Putamen (tissue), 1 donor: ENCODE measurements at places on chromosomes 7 and 10.

DNA sequence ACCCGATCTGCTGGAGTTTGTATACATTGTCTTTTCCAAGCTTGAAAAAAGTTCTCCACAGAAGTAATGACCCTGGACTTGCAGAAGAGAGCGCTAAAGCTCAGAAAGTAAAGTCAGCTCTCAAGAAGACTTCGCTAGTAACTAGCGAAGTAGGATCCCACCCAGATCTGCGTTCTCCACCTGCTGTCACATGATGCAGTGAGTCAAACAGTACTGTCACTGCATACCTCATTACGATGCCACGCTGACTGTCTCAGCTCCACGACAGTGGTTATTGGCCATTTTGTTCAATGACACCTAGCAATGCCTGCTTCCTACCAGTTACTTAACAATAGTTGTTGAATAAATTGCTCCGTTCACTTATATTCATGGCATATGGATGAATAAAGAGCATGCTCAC, 29.7 kb upstream of the SEC61G start:
- peak; percentile 66 for DNase-seq

GRCh38 chr10:103652599-103653281, 159.2 kb downstream of the NEURL1 start:
- no peak for DNase-seq

GRCh38 chr10:131815266-131816156, 85.3 kb upstream of the PPP2R2D start:
- DNase-seq: no peak

- no peak for DNase-seq
These were observed 16.9 kb downstream of the KCNMA1 start for GRCh38 chr10:77620731-77621130.

DNA sequence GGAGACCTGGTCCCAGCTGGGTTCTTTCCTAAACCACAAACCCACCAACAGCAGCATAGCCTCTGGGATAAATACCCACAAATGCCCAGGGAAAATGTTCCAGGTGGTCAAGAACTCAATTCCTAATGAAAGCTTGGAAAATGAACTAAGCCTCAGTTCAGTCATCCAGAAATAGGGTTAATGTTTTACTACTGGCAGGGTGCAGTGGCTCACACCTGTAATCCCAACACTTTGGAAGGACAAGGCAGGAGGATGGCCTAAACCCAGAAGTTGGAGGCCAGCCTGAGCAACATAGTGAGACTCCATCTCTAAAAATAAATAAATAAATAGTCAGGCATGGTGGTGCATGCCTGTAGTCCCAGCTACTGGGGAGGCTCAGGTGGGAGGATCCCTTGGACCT, 82.2 kb downstream of the SVOPL start:
- no peak for DNase-seq

- peak; percentile 22 for DNase-seq
These were observed 83.3 kb upstream of the DNAJC1 start for GRCh38 chr10:22086730-22087401.

GRCh38 chr7:23434147-23434917, 36.0 kb downstream of the IGF2BP3 start:
- DNase-seq: no peak

DNA sequence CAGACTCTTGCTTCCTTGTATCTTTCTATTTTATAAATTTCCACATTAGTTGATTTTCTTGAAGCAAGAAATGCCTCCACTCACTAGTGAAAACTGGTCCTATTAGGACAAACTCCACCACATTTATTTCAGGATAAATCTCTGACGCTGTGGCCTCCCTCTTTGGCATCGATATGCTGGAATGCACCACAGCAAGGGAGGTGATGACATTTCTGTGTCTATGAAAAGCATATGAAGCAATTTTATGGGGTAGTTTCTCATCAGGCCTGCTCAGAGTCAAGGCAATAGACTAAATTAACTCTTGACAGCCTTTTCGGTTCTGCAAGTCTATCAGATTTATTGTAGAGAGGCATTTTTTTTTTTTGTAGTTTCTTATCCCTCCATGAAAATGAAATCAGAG, 304.4 kb downstream of the ZEB1 start:
- no peak for DNase-seq

- peak; percentile 42 for DNase-seq
These were observed 223.7 kb upstream of the HABP2 start for GRCh38 chr10:113329121-113329596.

DNA sequence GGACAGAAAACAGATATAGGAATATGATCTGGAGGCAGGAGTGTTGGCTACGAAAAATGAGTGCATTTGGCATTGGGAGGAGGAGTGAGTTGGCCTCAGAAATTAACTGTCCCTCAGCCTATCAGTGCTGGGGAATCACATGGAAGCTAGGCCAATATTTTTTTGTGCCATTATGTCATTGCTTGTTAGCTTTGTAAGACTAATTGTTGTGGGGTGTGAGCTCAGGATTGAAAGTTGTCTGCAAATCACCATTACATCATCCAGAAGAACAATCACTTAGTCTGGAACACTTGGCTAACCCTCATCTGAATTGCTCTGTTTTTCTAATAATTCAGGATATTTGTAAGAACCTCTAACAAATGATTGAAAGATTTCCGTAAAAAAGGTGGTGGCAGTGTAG, 45.2 kb upstream of the SEMA3D start:
- DNase-seq: peak; percentile 62

GRCh38 chr7:34277016-34277802, 371.9 kb downstream of the BMPER start:
- DNase-seq: no peak

DNA sequence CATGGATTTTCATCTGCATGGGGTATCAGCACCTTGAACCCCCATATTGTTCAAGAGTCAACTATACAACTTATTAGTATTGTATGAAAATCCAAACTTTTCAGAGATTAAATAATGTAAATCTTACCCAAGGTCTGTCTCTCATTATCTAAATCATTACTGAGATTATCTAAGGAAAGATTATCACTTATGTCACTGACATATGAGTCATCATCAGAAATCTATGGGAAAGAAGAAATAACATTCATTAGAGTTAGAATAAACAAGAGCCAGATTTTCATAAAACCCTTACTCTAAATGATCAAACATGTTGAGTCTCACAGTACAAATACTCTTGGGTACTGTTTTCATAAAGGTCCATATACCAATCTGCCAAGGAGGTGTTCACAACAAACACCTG, 83.3 kb upstream of the GSDME start:
- DNase-seq: no peak

DNA sequence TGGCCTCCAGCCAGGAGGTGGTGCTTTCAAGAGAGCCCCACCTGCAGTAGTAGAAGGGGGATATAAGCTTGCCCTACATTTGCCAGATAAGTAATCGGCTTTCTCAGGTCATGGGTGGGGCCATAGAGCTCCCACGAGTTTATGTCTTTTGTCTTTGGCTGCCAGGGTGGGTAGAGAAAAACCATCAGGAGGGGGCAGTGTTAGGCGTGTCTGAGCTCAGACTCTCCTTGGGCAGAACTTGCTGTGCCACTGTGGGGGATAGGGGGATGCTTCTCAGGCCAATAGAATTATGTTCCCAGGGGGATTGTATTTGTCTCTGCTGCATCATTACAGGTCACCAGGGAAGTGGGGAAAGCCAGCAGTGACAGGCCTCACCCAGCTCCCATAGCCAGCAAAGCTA, 12.3 kb upstream of the MRPS33 start:
- DNase-seq: no peak

DNA sequence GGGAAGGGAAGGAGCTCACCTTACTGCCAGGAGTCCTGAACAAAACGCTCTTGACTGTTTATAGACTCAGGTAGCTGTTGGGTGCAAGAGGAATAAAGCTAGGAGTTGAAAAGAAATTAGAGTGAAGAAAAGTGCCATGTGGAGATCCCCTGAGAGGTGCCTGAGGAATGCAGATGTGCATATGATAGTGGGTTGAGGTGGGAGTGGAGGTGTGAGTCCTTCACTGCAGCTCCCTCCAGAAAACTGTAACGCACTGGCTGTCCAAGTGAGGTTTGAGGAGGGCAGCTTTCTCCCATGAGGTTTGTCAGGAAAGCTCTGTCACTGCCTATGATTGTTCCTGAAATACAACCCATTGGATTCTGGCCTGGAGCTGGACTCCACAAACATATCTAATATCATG, 904.8 kb upstream of the POT1 start:
- no peak for DNase-seq

GRCh38 chr10:104300002-104300735, 31.2 kb downstream of the GSTO2 start:
- no peak for DNase-seq

DNA sequence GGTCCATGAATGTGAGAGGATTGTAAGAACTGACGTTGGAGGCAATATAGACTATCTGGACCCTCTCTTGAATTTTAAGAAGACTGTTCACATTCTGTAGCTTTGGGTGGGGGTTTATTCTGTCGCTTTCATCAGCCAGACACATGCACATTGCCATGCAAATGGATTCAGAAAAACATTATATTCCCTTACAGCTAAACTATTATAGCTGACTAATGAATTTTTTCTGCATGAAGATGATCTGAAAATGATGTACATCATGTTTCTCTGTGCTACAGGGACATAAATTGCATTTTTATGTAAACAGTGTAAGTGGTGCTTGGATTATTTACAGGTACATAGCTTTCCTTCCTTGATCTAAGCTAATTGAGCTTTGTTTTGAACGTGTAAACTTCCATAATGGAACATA, 1.5 kb downstream of the MET start:
- no peak for DNase-seq

- no peak for DNase-seq
These were observed 12.9 kb downstream of the EXOC4 start for GRCh38 chr7:133265821-133266220.

- DNase-seq: no peak
These were observed 49.7 kb downstream of the RABGEF1 start for GRCh38 chr7:66790196-66790595.

GRCh38 chr10:85925201-85925750, 441.3 kb downstream of the GRID1 start:
- no peak for DNase-seq
